ENCODE measurements at places on chromosomes 3 and 15. TPM values are rescaled to one million over a fixed set of nuclear protein-coding genes. Genes with fewer than 3 reads are reported as not detected.

- no peak for DNase-seq
Measured at GRCh38 chr3:165128544-165128943, 50.2 kb upstream of the SI start.

SLTM gene
- 71.0 TPM for total RNA-seq

TRPC1 gene
- total RNA-seq, result 8.4 TPM

SCG5 gene
- 1.3 TPM for total RNA-seq

NAA50 gene
- total RNA-seq, result 263 TPM

Measured in myocyte (in vitro differentiated cells).